PC-9 (cell line): ENCODE measurements at places on chromosomes 3 and 15. TPM values are rescaled to one million over a fixed set of nuclear protein-coding genes. Genes with fewer than 3 reads are reported as not detected.

EXD1 gene
- total RNA-seq = 0.70 TPM in 1 of 2 replicates, not detected in the other

TMEM207 gene
- not detected in 2 replicates for total RNA-seq

TM4SF18 gene
- not detected in 2 replicates for total RNA-seq

RABL3 gene
- 17.1 and 29.8 TPM in 2 replicates for total RNA-seq

XCR1 gene
- 0.13 and 0.18 TPM in 2 replicates for total RNA-seq

PPARG gene
- total RNA-seq = 60.2 and 61.5 TPM in 2 replicates

IGDCC3 gene
- 0.22 and 0.38 TPM in 2 replicates for total RNA-seq

SUCNR1 gene
- not detected in 2 replicates for total RNA-seq

SKOR1 gene
- 0.13 and 0.40 TPM in 2 replicates for total RNA-seq

C3orf38 gene
- 12.8 and 18.6 TPM in 2 replicates for total RNA-seq

CLEC3B gene
- not detected in 2 replicates for total RNA-seq

PIAS1 gene
- 42.2 and 42.5 TPM in 2 replicates for total RNA-seq

OR5H6 gene
- not detected in 2 replicates for total RNA-seq

CDHR4 gene
- total RNA-seq = 2.0 and 3.5 TPM in 2 replicates

MRPL47 gene
- 51.3 and 56.1 TPM in 2 replicates for total RNA-seq

SMAD6 gene
- 7.1 and 10.6 TPM in 2 replicates for total RNA-seq

CX3CR1 gene
- total RNA-seq = not detected in 2 replicates

VGLL3 gene
- 20.5 and 26.8 TPM in 2 replicates for total RNA-seq

CSPG5 gene
- 1.3 and 1.8 TPM in 2 replicates for total RNA-seq

CSNK1G1 gene
- total RNA-seq = 16.4 and 19.6 TPM in 2 replicates

NANOGP8 gene
- not detected in 2 replicates for total RNA-seq

ACKR2 gene
- total RNA-seq = 1.0 and 2.9 TPM in 2 replicates

IFT80 gene
- 47.9 and 59.4 TPM in 2 replicates for total RNA-seq

PGBD4 gene
- 1.8 and 2.0 TPM in 2 replicates for total RNA-seq

CPLX3 gene
- not detected in 2 replicates for total RNA-seq

ACVR2B gene
- total RNA-seq = 11.0 and 12.4 TPM in 2 replicates

CNTN3 gene
- not detected in 2 replicates for total RNA-seq
